ENCODE measurements at places on chromosomes 3 and 15.

DNA sequence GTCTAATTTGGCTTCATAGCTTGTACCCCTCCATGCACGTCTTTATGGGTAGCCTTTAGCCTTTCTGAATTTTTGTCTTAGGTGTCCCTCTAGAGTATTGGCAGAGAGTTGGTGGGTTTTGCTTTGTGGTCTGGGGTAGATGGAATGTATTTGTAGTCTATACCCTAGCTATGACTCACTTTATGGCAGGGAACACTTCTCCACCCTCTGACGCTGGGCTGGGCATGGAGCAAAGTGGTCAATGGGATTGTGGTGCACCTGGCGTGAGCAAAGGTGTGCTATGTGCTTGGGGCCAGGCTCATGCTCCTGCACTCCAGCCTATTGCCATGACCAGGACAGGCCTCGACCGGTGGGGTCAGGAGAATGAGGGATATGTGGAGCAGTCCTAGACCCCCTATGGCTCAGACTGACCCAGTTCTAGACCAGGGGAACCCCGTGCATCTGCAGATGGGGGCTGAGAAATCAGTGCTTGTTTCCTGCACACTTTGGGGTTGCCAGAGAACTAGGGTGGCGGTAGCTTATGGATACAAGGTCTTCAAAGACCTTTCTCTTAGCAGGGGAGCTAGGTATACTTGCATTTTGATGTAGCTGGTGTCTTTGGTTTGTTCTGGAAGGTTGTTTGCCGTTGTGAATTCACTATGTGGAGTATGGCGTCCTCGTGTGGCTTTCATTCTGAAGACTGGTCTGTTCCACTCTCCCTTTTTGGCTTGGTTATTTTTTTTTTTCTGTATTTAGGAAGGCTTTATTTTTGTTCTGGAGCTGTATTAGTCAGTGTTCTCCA is 49.4 kb upstream of the RPL32 start:
- DNase-seq: no peak

DNA sequence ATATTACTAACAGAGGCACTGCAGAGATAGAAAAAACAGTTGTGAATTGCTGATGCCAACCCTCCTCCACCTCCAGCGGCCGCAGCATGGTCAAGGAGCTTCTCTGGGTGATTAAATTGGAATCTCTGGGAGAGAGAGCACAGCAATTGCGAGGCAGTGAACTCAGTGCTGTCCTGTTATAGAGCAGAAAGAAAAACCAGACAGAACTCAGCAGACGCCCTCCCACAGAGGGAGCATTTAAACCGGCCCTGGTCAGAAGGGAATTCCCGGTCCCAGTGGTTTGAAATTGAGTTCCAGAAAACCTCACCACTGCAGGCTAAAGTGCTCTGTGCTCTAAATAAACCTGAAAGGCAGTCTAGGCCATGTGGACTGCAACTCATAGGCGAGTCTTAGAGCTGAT is 175.4 kb downstream of the SQOR start:
- DNase-seq: no peak

DNA sequence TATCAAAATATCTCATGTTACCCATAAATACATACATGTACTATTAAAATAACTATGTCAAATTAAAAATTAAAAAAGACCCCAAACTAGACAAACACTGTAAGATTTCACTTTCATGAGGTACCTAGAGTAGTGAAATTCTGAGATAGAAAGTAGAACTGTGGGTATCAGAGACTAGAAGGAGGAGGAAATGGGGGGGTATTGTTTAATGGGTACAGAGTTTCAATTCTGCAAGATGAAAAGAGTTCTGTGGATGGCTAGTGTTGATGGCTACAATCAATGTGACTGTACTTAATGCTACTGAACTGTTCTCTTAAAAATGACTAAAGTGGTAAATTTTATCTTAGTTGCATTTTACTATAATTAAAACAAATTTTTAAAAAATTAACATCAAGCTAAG is 36.6 kb downstream of the RFX7 start:
- no peak for DNase-seq

DNA sequence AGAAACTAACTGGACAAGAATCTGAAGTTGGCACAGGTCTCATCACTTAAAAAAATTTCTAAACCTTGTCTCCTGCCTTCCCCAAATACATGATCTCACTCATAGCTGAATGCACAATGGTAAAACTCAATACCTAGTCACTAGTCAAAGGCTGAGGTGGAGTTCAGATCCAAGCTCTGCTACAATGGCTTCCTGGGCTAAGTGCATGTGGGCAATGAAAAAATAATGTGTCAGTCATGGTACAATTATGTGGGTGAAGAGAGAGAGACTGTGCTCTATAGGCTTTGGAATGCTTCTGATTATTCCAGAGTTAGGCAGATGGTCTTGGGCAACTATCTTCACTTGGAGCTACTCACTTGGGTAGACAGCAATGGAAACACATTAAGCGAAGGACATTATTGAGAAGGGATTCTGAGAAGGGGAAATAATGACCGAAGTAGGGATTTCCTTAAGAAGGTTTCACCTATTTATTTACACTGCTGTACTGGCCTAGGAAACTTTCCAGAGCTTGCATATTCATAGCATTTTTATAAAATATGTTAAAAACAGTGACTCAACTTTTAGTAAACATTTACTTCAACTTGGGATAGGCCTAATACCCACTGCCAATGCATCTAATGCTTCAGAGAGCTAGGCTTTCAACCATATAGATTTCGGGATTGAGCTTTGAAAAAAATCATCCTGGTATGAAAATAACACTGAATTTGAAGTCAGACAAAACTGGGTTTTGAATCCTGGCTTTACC is 58.7 kb upstream of the PLXND1 start:
- DNase-seq: no peak

- DNase-seq: no peak
Measured at GRCh38 chr3:23767546-23767945, 38.2 kb upstream of the UBE2E1 start.

GRCh38 chr15:40029979-40030893 is 8.7 kb downstream of the SRP14 start:
- no peak for DNase-seq

- no peak for DNase-seq
Measured at GRCh38 chr3:123198372-123198771, 3.4 kb upstream of the SEC22A start.

DNA sequence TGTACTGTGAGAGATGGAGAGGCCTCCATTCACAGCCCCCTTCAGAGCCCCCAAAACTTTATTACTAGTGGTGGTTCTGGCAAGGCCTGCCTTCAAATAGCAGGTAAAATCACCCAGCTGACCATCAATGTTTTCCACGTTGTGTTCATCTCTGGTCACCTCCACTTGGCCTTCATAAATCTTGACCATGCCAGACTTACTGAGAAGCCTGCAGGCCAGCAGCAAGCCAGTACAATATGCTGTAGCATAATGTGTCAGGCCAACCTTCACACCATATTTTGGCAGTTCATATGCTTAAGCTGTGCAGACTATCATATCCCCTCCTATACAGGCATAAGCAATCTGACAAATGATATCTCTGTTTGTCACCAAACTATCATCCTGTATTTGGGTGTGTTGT is 62.1 kb downstream of the ZNF621 start:
- DNase-seq: no peak

- no peak for DNase-seq
Measured at GRCh38 chr15:41259546-41260189, 28.6 kb downstream of the CHP1 start.

GRCh38 chr3:99128235-99128634 is 226.7 kb upstream of the DCBLD2 start:
- no peak for DNase-seq

DNA sequence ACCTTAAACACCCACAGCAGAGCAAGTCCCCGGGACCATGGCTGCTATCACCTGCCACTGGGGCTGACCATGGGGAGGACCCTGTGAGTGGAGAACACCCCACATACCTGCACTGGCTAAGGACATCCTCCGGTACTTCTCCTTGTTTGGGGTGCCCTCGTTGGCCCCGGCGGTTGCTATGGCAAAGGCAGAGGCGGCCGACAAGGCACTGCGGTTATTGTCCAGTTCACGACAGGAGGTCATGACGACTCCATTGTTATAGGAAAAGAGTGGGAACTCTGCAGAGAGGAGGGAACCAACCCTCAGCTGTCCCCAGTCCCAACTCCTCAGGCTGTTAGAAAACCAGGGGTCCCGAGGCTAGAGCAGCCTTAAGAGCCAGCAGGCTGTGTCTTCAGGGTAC is 54.8 kb upstream of the CTSH start:
- no peak for DNase-seq

- DNase-seq: no peak
Measured at GRCh38 chr15:69731081-69731330, 278.4 kb downstream of the RPLP1 start.

- DNase-seq: no peak
Measured at GRCh38 chr3:167729591-167729990, 5.1 kb downstream of the PDCD10 start.

- DNase-seq: no peak
Measured at GRCh38 chr3:118949113-118949760, 85.4 kb downstream of the IGSF11 start.

GRCh38 chr3:122353893-122354401 is 28.9 kb downstream of the CSTA start:
- no peak for DNase-seq

DNA sequence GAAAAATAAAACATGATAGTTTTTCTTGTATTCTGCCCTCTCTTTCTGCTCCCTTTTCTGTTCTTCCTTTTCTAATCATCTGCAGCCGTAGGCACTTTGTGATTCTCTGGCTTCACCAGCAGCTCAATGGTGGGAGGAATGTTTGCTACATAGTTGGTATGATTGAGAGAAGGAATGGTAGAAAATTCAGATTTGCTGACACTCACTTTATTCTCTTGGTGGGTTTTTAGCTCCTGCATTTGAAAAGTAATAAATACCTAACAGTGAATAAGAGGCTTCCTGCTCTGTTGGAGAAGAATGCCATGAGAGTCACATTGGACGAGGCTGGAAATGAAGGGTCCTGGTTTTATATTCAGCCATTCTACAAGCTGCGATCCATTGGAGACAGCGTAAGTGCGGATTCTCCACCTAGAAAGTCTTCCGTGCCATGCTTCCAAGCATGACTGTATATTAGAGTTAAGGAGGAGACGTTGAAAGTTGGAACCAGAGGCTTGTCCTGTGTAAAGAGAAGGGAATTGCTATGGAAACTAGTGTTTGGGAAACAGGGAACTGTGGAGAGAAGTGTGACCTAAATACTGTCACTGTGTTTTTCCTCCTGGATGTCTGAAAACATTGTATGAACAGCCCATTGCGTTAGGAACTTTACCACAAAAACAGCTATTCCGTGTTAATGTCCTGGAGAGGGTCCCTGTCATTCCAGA is 148.9 kb downstream of the ITPR1 start:
- DNase-seq: no peak

- DNase-seq: no peak
Measured at GRCh38 chr3:127637546-127637945, 8.6 kb downstream of the PODXL2 start.

GRCh38 chr3:193240850-193241706 is at the start of gene PLAAT1:
TSS of gene PLAAT1 (plus strand) at chr3:193241222. CDS start at chr3:193255651, 14,429 bp downstream.
- no peak for DNase-seq

DNA sequence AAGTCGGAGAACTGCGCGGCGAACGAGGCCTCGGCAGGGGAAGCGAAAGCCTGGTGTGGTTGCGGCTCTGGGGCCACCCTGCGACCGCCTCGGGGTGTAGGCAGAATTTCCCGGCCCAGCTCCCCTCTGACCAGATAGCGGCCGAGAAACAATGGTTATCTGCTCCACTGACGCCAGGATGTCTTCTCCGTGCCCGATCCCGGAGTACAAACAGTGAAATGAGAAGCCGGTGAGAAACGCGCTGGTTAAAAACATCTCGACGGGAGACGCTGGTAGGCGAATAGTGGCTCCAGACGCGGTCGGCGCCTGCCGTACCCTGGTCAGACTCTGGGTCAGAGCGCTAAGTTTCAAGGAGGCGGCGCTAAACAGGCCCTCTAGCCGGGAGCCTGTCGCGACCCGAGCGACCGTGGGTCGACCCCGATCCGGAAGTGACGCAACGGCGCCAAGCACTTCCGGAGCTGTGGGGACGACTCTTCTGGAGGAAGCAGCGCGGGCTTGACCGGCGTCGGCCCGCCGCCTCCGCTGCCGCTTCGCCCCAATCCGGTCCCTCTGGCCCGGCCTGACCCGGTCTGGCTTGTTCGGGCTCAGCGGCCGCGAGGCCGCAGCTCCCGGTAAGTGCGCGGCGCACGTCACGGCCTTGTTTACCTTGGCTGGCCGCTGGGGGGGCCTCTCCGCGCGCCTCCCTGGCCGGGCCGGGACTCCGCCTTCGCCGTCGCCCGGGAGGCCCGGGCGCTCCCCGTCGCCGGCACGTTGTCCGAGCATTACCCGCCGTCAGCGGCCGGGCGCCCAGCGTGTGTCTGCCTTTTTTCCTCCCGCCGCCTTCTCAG is at the start of gene ARIH2:
Gene ARIH2, plus strand, starts transcription at position 455 of the 827 bp plus-strand sequence. CDS start 8,717 bp downstream, outside the sequence.
- peak; percentile 68 for DNase-seq

- no peak for DNase-seq
Measured at GRCh38 chr15:40487816-40488682, 17.3 kb downstream of the CHST14 start.

DNA sequence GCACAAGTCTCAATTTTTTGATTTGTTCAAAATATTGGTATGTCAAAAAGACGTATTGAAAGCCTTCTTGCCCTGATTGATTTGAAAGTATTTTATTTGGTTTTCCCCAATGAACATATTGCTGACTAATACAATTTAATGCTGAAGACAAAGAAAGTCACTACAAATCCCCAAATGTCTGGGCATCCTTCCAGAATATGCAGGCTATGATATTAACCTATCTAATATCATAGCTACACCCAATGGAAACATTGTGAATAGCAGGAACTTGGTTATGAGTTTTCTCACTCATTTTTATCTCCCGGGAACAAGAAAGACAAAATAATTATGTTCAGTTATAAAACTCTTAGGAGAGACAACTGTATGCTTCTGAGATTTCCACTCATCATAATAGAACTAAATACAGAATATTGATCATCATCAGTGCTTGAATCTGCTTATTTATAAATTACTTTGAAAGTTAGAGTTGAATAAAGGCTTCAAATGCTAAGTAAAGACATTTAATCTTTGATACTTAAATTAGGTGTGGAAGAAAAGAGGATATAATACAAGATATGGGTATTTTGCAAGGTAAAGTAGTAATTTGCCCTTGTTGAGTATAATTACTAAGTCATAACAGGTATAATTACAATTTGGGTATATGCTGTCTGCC is 483.9 kb downstream of the RBMS3 start:
- no peak for DNase-seq

- no peak for DNase-seq
Measured at GRCh38 chr3:56389183-56389830, 79.0 kb downstream of the ERC2 start.

DNA sequence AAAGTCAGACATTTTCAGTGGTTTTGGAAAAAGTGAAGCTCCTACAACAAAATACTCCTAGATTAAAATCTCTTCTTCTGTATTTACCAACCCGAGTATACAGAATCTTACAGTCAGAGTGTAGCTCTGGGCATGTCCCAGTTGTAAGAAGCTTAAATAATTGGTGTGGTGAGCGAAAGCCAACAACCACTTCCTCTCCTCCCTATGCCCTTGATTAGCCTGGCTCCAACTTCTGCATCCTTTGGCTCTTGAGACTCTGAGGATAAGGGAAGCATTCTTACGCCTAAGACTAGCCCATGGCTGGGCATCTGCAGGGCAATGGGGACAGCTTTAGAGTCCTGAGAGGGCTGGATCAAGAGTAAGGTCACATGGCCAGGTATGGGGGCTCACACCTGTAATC is 25.5 kb downstream of the RFT1 start:
- no peak for DNase-seq

- DNase-seq: no peak
Measured at GRCh38 chr3:2810723-2811122, 299.5 kb downstream of the IL5RA start.

GRCh38 chr3:94459167-94459566 is 396.3 kb downstream of the NSUN3 start:
- DNase-seq: no peak

GRCh38 chr3:5441401-5441800 is 253.9 kb downstream of the EDEM1 start:
- no peak for DNase-seq

- no peak for DNase-seq
Measured at GRCh38 chr3:128282380-128283196, 129.3 kb downstream of the EEFSEC start.

Measured in activated CD8-positive, alpha-beta memory T cell treated with anti-CD3 and anti-CD28 coated beads for 1 hour (primary cell).